GM03348 (cell line): ENCODE measurements at places on chromosomes 7 and 10.

- no peak for DNase-seq
These were observed 101.1 kb downstream of the LYZL1 start for GRCh38 chr10:29389935-29390334.

GRCh38 chr7:1727812-1728570, 57.9 kb downstream of the ELFN1 start:
- no peak for DNase-seq

DNA sequence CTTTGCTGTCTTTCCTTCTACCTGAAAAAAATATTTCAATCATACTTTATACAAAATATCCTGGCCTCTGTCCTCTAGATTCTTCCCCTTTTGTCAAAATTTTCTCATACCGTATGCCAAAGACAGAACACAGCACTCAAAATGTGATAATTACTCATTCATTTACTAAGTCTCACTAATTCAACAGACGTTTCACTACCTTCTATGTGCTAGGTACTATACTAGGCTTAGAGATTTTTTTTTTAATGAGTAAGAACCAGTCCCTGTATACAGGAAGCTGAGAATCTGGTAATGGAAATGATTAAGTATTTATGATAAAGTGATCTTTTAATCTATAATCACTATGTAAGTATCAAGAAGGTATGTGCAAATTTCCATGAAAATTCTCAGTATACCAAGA, 128.0 kb downstream of the ELAPOR2 start:
- DNase-seq = no peak

GRCh38 chr7:137669706-137670105, 177.1 kb downstream of the DGKI start:
- DNase-seq = no peak

GRCh38 chr10:32955299-32955772, 2.7 kb downstream of the ITGB1 start:
- DNase-seq = no peak

DNA sequence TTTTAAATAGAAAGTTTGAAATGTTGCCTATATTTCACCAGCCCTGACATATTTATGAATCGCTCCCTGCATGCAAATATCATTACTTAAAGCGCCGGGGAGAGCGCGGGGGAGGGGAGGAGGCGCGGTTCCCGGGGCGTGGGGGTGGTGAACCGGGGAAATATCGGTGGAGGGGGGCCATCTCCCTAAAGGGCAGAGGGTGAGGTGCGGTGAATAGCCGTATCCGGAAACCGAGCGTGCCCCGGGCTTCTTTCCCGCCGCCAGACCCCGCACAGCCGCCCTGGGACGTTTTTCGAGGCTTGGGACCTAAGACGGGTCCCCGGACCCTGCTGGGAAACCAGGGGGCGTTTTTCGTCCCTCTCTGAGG, 6.9 kb upstream of the ZNF503 start:
- peak; percentile 44 for DNase-seq

- DNase-seq = peak; percentile 42
These were observed 44.2 kb downstream of the LRMDA start for GRCh38 chr10:75475460-75476182.

DNA sequence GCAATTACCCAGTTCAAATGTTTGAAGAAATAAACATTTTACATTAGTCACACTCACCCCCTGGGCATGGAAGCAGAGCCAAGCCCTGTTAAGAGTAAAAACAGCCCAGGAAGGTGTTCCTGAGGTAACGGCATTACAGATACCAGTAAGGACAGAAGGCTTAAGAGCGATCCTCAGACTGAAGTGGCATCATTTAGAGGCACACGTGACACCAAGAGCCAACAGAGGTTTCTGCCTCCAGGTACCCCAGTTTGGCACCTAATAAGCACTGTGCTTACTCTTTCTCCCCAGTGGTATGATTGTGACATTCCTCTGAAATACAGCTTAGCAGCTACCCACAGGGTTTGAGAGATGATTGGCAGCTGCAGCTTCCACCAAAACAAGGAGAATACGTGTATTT, 17.2 kb downstream of the MMS19 start:
- DNase-seq = no peak

DNA sequence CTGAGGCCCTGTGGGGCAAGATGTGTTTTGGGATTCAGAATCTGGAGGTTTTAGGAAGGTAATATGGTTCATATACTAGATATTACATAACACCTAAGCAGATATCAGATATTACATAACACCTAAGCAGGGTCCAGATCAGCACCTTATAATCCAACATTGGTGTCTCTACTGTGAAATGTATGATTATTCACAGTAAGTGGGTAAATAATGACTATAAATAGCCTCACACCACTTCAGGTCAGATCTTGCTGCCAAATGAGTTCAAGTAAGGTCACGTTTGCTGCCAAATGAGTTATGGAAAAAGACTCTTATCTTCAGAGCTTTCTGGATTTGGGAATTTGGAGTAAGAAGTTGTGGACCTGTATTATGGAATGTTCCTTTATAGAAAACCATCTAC, 14.6 kb downstream of the ADRB1 start:
- DNase-seq = no peak

- no peak for DNase-seq
These were observed 595.6 kb upstream of the NRP1 start for GRCh38 chr10:33930079-33930478.
